ENCODE measurements at places on chromosomes 1 and 21. TPM values are rescaled to one million over a fixed set of nuclear protein-coding genes. Genes with fewer than 3 reads are reported as not detected.

GRCh38 chr1:25586181-25586588 lies 30.4 kb upstream of the MAN1C1 start:
- no peak overlapping the region for H3K4me3 ChIP-seq
- DNase-seq = no peak
- peaks cover 11% of the 10 kb centered on the region for H3K4me1 ChIP-seq
- H3K36me3 ChIP-seq = no peaks in the 10 kb centered on the region
- H3K27ac ChIP-seq = no peak overlapping the region
- no peaks in the 10 kb centered on the region for H3K27me3 ChIP-seq

- no peak overlapping the region for H3K27ac ChIP-seq
- no peaks in the 10 kb centered on the region for H3K4me1 ChIP-seq
- no peak for DNase-seq
Observed at GRCh38 chr1:147470079-147470478, 71.2 kb upstream of the BCL9 start.

GRCh38 chr1:216887032-216887431 lies 163.8 kb upstream of the ESRRG start:
- no peak overlapping the region for H3K4me3 ChIP-seq
- no peaks in the 10 kb centered on the region for H3K36me3 ChIP-seq
- DNase-seq = no peak
- H3K4me1 ChIP-seq = no peaks in the 10 kb centered on the region

Gene CD84
- total RNA-seq = 3.9 TPM

Gene GPR137B
- total RNA-seq = 25.5 TPM

Gene FBLIM1
- 28.1 TPM for total RNA-seq

Gene CLDN14
- total RNA-seq = not detected

Measured in sigmoid colon (tissue), 7 donors.